ENCODE measurements at places on chromosomes 13 and 19.

GRCh38 chr19:45526143-45526542 lies 18.9 kb downstream of the VASP start:
- peak; percentile 86 for DNase-seq

- no peak for DNase-seq
Measured at GRCh38 chr13:74920920-74921319, 561.0 kb downstream of the TBC1D4 start.

- DNase-seq = no peak
Measured at GRCh38 chr13:110132225-110132982, 174.6 kb downstream of the COL4A1 start.

DNA sequence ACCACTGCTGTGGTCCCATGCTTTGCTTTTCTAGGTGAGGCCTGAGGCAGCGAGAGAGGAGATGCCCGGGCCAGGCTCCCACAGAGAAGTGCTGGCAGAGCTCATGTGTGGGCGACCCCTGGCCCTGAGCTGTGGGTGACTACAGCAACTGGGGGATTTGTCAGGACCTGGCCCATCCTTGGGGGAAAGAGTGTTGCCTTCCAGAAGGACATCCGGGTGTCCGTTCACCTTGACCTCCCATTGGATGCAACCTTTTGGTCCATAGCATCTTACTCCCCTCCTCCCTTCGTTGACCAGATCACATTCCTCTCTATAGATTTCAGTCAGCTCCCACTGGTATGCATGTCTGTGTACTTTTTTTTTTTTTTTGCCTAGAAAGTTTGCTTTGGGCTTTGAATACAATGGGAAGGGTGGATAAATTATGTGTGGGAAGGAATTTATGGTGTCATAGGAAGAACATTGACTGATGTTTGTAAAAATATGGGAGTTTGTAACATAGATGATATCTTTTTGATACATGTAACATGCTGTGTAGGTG lies 84.2 kb upstream of the RNF113B start:
- no peak for DNase-seq

DNA sequence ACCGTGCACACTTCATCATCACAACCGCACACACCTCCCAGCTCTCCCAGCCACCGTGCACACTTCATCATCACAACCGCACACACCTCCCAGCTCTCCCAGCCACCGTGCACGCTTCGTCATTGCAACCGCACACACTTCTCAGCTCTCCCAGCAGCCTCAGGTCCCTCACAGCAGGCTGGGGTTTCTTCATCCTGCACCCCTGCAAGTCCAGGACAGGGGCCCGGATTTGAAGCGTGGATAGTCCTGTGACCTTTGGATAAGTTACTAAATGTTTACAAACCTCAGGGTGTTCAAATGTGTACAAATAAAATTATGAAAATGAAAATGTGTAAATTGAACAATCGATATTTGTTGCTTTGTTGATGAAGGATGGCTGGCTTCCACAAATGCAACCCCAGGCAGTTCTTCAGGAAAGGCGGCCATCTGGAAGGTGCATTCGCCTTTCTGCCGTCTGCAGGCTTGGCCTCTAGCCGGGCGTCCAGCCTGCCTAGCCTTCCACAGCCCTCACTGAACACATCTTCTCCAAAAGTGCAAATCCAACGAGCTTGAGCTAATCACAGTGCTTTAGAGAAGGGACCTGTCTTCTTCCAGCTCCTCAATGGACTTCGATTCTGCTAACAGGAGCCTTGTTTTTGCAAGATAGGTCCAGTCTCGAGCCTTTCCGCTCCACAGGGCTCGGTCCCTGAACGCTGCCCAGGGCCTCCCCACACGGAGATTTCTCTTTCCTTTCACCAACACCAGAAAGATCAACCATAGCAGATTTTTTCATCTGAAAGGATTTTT lies 74.2 kb downstream of the SPACA7 start:
- DNase-seq = no peak

- no peak for DNase-seq
Measured at GRCh38 chr19:22619371-22619770, 14.8 kb upstream of the ZNF492 start.

DNA sequence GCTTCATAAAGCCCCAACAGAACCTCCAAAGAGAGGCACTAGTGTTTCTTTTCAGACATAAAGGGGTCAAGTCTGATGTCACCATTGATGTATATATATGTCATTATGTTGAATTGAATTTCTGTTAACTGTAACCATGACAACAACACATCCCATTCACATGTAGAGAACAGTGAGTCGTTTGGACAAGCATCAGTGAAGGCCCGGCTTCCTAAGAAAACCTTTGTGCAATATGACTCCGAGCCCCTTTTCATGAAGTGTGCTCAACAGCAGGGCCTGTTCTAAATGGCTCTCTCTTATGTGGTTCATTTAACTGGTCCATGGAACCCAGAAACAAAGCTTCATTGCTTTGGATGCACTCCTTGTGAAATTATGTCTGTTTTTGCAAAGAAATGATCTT lies 67.2 kb upstream of the UBL3 start:
- DNase-seq = no peak

DNA sequence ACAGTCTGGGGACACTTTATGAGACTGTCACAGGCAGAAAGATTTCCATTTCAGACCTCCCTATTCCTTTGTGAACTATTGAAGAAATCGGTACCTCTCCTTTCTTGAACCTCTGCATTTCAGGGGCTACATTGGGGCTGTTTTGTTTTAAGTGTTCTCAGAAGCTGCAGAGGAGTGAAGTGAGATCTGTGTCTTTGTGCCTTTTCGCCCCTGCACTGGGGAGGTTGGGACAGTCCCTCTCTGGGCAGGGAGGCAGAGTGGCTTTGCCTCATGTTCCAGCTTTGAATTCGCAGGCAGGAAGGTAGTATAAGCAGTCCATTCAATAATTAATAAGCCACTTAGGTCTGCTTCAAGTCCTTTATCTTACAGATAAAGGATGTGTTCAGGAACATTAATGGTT lies 9.5 kb upstream of the AMER2 start:
- DNase-seq = no peak

DNA sequence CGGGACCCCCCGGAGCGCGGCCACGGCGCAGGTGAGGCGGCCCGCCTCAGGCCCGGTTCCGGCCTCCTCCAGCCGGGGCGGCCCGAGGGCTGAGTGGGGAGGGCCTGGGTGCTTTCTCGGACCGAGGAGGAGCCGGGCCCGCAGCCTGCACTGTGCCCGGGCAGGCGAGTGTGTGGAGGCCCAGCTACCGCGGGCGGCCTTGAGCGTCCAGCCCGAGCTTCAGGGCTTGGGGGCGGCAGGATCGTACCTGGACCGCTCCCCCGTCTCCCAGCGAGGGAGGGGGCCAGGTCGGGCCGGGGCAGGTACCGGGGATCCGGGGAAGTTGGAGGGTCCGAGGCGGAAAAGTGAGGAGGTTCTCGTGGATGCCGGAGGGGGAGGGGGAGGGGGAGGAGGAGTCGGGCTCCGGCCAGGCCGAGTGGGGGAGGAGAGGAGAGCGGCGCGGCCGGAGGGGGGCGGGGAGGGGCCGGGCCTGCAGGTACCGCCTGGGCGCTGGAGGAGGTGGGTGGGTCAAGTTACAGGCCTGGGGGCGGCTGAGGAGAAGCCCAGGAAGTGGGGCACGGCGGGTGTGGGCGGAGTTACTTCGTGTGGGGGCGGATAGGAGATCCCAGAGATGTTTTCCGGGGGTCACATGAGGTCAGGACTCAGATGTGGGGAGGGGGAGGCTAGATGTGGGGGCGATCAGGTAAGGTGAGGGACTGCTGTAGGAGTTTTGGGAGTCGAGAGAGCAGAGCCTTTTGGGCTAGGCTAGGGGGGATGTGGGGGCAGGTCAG lies 545 bp downstream of the NACC1 start:
- no peak for DNase-seq

DNA sequence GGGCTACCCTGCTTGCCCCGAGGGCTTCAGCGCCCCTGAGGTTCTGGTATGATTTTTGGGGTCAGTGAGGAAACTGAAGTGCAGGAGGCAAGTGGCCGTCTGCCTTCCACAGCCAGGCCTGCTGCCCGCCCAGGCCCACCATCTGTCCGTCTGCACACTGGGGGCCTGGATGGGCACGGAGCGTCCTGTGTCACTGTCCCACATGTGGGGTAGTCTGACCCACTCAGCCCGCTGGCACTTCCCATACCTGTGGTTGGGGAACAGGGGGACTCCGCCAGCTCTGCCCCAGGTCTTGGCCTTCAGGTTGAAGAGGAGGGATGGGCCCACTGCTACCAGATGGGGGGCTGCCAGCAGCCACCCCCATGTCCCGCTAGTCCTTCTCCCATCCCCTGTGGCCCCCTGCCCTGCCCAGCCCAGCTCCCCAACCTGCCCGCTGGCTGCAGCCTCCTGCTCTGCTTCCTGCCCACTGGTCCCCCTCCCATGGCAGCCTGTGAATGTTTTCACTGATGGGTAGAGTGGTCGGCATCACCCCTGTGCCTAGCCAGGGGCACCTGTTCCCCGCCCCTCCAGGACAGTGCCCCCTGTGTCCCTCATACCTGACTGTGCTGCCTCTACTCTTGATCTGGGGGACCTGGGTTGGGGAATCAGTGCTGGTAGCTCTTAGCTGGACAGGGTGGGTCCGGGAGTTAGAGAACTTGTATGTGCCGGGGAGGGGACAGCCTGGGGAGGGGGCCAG lies 9.5 kb downstream of the PIAS4 start:
- DNase-seq = no peak

GRCh38 chr19:8731428-8732169 lies 10.2 kb downstream of the OR2Z1 start:
- DNase-seq = peak; percentile 10

- no peak for DNase-seq
Measured at GRCh38 chr13:110197026-110197425, 109.9 kb downstream of the COL4A1 start.

- no peak for DNase-seq
Measured at GRCh38 chr13:102267191-102267590, 134.7 kb downstream of the FGF14 start.

DNA sequence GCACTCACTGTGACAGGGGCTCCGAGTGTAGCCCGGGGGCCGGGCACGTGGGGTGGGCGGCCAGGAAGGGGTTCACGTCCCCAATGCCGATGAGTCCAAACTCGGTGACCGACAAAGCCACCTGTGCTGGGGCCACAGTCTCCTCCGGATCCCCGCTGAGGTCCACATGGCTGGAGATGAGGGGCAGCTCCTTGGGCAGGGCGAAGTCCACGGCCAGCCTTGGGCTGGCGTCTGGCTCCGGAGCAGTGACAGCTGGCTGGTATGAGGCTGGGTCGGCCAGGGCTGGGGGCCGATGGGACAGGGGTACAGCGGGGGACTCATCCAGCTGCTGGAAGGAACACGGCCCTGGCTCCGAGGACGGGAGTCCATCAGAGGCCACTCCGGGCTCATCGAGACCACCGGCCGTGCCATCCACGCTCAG lies 15.9 kb upstream of the PLPP2 start:
- DNase-seq = no peak

GRCh38 chr19:44753932-44754749 lies 5.6 kb downstream of the BCL3 start:
- DNase-seq = no peak

- no peak for DNase-seq
Measured at GRCh38 chr13:97568850-97569249, 134.9 kb downstream of the RAP2A start.

DNA sequence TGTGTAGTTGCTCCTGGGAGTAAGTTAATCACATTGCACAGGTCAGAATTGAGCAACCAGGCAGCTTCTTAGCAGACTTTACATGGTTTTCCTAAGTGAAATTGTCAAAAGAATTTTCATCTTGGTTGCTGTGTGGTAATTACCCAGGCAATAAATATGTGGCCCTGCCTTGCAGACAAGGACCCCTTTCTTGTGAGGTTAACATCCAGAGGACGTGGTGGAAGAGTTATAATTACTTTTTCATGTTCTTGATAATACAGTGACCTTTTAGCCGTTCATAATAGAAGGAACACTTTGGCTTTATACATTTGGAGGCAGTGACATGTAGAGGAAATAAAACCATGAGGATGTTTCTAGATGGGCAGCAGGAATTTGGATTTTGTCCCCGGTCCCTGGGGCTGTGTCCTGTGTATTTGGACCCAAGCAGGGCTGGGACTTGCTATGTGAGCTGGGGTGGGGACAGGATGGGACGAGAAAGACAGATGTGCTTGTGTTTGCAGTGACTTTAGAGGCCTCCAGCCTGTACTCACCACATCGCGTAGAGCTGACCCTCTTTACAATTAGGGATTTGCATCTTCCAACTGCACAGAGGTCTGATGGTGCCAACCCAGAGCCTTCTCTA lies 156.2 kb downstream of the STK24 start:
- no peak for DNase-seq

GRCh38 chr13:44420376-44421220 lies 47.0 kb downstream of the SERP2 start:
- no peak for DNase-seq

DNA sequence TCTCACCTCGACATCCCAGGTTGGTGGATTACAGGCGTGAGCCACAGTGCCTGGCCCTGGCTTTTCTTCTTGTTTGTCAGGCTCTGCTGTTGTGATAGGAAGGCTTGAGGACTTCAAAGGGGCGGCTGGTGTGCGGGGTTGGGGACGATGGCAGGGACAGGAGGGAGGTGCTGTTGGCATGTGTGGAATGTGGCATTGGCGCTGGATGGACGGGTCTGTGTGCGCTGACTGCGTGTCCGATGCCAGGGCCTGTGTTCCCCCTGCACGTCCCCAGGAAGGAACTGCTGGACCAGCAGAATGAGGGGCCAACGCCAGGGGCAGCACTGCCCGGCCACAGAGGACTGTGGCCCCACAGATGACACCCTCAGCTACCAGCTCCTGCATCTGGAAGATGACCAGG lies 12.7 kb upstream of the PTBP1 start:
- DNase-seq = no peak

GRCh38 chr13:97548138-97548537 lies 114.2 kb downstream of the RAP2A start:
- no peak for DNase-seq

DNA sequence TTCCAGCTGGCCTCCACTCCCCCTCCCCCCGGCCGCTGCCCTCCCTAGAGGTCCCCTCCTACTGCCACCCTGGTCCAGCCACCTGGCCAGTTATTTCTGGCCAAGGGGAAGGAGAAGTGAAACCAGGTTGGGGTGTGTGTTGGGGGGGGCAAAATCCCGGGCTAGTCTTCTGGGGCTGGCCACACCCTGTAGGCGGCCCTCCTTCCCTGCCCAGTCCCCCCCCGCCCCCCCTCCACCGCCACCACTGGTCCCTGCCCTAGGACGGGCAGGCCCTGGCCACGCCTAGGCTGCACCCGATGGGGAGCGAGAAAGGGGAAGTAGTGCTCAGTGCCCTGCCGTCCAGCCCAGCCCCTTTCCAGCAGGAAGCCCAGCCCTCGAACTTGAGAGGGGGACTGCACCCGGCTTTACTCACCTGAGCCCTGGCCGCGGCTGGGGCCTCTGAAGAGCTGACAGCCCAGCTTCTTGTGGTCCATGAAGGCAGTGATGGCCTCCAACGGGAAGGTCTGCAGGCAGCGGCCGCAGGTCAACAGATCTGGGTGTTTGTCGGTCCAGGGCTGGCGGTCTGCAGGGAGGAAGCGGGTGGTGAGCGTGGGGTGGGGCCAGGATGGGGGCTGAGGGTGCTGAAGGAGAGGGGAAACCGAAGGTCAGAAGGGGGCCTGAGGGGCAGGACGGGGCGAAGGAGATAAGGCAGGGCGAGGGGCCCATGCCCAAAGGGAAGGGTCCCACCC lies 813 bp downstream of the ZNF296 start:
- peak; percentile 88 for DNase-seq

GRCh38 chr13:101714195-101714594 lies 261.7 kb downstream of the ITGBL1 start:
- DNase-seq = no peak

All from Caki2 (cell line).